A375 (cell line): ENCODE measurements at places on chromosomes 6 and 20. TPM values are rescaled to one million over a fixed set of nuclear protein-coding genes. Genes with fewer than 3 reads are reported as not detected.

SIRPA gene
- 5.5 and 6.8 TPM in 2 replicates for total RNA-seq

MYMX gene
- not detected in 2 replicates for total RNA-seq

SMLR1 gene
- not detected in 2 replicates for total RNA-seq

APOBEC2 gene
- not detected in 2 replicates for total RNA-seq

TULP1 gene
- not detected in 2 replicates for total RNA-seq

CNKSR3 gene
- 2.3 and 3.9 TPM in 2 replicates for total RNA-seq

MCCD1 gene
- total RNA-seq, result not detected in 2 replicates

PSMB1 gene
- 361 and 382 TPM in 2 replicates for total RNA-seq

LBP gene
- 0.05 and 0.11 TPM in 2 replicates for total RNA-seq

JPH2 gene
- 0.08 and 0.60 TPM in 2 replicates for total RNA-seq

PTK6 gene
- total RNA-seq, result 0.24 TPM in 1 of 2 replicates, not detected in the other

DUSP15 gene
- 1.5 and 3.1 TPM in 2 replicates for total RNA-seq

TCP11 gene
- not detected in 2 replicates for total RNA-seq

ZFP57 gene
- total RNA-seq, result not detected in 2 replicates

DYNLRB1 gene
- total RNA-seq, result 192 and 275 TPM in 2 replicates

CLVS2 gene
- 0.13 and 0.60 TPM in 2 replicates for total RNA-seq

SLC17A1 gene
- total RNA-seq, result not detected in 2 replicates

MYB gene
- total RNA-seq, result 0.60 and 0.93 TPM in 2 replicates

MOG gene
- 0.16 TPM in 1 of 2 replicates, not detected in the other for total RNA-seq

THEMIS gene
- not detected in 2 replicates for total RNA-seq

MARCKS gene
- total RNA-seq, result 23.5 and 27.9 TPM in 2 replicates

C6orf58 gene
- total RNA-seq, result not detected in 2 replicates

ERVFRD-1 gene
- not detected in 2 replicates for total RNA-seq

REM1 gene
- 0.23 and 1.5 TPM in 2 replicates for total RNA-seq

TNF gene
- total RNA-seq, result 0.19 TPM in 1 of 2 replicates, not detected in the other

TCEA2 gene
- 47.0 and 53.8 TPM in 2 replicates for total RNA-seq

DEFB124 gene
- not detected in 2 replicates for total RNA-seq

SMOC2 gene
- not detected in 2 replicates for total RNA-seq

PRSS16 gene
- total RNA-seq, result 0.16 and 3.5 TPM in 2 replicates

SAMD5 gene
- total RNA-seq, result 0.11 and 0.19 TPM in 2 replicates

SAMD3 gene
- 0.19 and 0.64 TPM in 2 replicates for total RNA-seq

DZANK1 gene
- 1.3 and 1.5 TPM in 2 replicates for total RNA-seq

ALDH8A1 gene
- 0.88 TPM in 1 of 2 replicates, not detected in the other for total RNA-seq

MPIG6B gene
- not detected in 2 replicates for total RNA-seq

EYA2 gene
- total RNA-seq, result not detected in 2 replicates

KCNQ2 gene
- total RNA-seq, result 0.30 and 0.45 TPM in 2 replicates

NPEPL1 gene
- total RNA-seq, result 21.4 and 24.4 TPM in 2 replicates

ADAT2 gene
- total RNA-seq, result 6.4 and 7.6 TPM in 2 replicates

CCN5 gene
- not detected in 2 replicates for total RNA-seq

EPHA7 gene
- 3.6 and 5.9 TPM in 2 replicates for total RNA-seq

ZNF831 gene
- not detected in 2 replicates for total RNA-seq

KIFC1 gene
- 34.4 and 37.4 TPM in 2 replicates for total RNA-seq

SLC35F1 gene
- total RNA-seq, result 2.9 and 3.9 TPM in 2 replicates

AHCY gene
- 155 and 165 TPM in 2 replicates for total RNA-seq

ADGRF5 gene
- 0.05 TPM in 1 of 2 replicates, not detected in the other for total RNA-seq

COL9A3 gene
- 835 and 843 TPM in 2 replicates for total RNA-seq

ADGRB3 gene
- total RNA-seq, result 0.79 and 1.5 TPM in 2 replicates

KHDRBS2 gene
- 0.08 and 0.45 TPM in 2 replicates for total RNA-seq
